CD4-positive, alpha-beta memory T cell (primary cell): ENCODE measurements at places on chromosomes 1 and 21. TPM values are rescaled to one million over a fixed set of nuclear protein-coding genes. Genes with fewer than 3 reads are reported as not detected.

- DNase-seq, result no peak
These were observed 46.2 kb downstream of the YARS1 start for GRCh38 chr1:32770741-32771548.

GRCh38 chr1:59833022-59833421 is 18.3 kb downstream of the HOOK1 start:
- no peak for DNase-seq

DNA sequence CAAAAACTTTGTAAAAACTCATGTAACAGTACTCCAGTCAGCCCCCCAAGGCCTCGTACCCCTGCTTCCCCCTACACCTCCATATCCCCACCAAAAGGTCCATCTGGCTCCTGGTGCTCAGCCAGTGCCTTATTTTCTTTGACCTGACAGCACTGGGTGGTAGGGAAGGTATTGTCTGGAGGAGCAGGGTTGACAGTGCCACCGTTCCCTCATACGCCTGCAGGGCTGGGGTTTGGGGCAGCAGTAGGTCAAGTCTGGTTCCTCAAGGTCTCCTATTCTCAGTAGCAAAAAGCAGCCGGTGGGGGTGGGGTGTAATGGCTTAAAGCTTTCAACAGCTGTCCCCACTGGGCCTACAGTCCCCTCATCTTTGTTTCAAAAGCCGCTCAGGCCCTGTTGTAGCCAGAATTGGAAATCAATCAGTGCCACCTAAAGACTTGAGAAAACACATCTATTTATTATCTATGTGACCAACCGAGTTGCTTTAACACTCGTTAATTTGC is 25.3 kb upstream of the TTF2 start:
- DNase-seq, result no peak

- no peak for DNase-seq
These were observed 14.2 kb downstream of the RAP1A start for GRCh38 chr1:111633736-111634247.

DNA sequence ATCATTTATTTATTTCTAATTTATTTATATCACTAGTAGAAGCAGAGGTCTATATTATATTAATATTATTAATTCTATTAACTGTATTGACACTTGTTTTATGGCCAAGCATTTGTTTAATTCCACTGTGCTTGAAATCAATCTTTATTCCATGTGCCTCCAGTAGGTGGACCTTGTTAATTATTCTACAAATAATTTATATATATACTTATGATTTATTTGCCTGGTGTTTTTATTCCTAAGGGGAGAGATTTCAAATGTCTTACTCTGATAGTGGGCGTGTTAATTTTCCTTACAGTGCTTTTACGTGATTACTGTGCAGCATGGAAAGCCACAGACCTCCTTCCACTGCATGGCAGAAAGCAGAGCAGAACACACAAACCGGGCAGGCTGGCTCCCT is 17.5 kb upstream of the OR6N2 start:
- DNase-seq, result no peak

DNA sequence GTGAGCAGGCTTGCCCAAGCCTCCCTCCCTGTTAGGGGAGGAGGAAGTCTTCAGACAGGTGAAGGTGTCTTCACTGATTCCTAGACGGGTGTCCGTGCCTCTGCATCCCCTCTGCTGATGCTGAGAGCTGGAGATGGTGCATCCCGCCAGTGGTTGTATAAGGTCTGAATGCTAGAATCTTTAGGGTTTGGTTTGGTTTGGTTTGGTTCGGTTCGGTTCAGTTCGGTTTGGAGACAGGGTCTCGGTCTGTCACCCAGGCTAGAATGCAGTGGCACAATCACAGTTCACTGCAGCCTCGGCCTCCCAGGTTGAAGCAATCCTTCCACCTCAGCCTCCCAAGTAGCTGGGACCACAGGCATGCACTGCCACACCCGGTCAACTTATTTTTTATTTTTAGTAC is 153.6 kb downstream of the PGBD5 start:
- no peak for DNase-seq

DNA sequence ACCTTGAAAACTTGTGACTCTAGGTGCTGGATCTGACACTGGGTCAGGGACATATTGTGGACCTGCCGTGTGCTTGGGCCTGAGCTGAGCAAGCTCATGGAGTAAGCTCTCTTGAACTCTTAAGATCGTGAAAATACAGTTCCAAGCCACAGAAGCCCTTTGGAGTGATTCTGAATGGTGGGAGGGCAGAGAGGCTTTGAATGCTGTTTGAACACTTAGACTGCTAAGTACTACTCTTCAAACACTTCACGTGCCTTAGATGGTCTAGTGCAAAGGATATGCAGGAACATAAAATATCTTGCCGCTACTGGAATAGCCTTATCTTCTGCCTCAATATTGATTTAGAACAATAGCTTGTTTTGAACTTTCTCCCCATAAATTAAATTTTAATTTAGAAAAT is 21.6 kb downstream of the ROR1 start:
- no peak for DNase-seq

DNA sequence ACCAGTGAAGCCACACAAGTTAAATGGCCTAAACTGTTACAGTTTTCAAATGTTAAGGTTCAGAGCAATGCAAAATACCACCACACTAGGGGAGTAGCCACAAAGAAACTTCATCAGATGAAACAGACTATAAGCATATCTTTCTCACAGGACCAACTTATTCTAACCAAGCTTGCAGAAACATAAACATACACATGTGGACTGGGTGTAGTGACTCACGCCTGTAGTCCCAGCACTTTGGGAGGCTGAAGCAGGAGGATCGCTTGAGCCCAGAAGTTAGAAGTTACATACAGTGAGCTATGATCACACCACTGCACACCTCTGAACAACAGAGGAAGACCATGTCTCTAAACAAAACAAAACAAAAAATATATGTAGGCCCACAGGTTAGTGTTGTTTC is 17.3 kb downstream of the WDR47 start:
- no peak for DNase-seq

GRCh38 chr1:58833166-58833565 is 49.3 kb upstream of the JUN start:
- no peak for DNase-seq

- no peak for DNase-seq
These were observed 683.2 kb upstream of the BRINP3 start for GRCh38 chr1:191160837-191161236.

GRCh38 chr1:150981805-150982712 is at the start of gene ANXA9:
Gene ANXA9, plus strand, starts transcription at chr1:150982292. Its CDS starts 814 bp downstream, at chr1:150983106.
- no peak for DNase-seq

DNA sequence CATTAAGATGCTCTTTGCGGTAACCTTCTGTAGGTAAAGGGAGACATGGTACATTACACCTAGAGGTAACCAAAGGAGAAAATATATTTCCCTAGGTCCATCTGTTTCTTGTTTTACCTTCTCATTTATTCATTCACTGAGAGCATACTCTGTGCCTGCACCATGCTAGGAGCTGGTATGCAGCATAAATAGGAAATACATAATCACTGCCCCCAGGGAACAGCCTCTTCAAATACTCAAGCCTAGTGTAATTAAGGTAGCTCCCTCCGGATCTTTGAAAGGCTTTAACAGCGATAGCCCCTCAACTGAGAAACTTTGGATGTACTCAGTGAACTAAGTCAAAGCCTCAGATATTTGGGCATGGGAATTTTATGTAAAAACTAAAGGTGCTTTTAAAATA is 123.6 kb downstream of the GABPA start:
- no peak for DNase-seq

GRCh38 chr1:178942285-178943198 is 71.7 kb upstream of the ANGPTL1 start:
- DNase-seq, result no peak

DNA sequence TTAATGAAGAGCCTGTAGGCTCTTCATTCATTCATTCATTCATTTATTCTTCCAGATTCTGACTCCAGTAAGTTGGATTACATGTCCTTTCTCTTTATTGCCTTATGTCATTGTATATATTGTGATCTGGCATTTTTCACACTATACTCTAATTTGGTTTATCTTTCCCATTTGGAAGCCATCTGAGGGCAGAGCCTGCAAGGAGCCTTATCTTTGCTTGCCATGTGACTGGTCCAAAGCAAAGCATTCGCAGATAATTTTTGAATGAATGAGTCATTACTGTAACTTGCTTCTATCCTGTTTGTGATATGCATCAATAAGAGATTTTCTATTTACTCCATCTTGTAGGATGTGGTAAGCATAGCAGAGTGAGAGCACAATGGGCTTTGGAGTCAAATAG is 108.4 kb upstream of the DAB1 start:
- DNase-seq, result no peak

DNA sequence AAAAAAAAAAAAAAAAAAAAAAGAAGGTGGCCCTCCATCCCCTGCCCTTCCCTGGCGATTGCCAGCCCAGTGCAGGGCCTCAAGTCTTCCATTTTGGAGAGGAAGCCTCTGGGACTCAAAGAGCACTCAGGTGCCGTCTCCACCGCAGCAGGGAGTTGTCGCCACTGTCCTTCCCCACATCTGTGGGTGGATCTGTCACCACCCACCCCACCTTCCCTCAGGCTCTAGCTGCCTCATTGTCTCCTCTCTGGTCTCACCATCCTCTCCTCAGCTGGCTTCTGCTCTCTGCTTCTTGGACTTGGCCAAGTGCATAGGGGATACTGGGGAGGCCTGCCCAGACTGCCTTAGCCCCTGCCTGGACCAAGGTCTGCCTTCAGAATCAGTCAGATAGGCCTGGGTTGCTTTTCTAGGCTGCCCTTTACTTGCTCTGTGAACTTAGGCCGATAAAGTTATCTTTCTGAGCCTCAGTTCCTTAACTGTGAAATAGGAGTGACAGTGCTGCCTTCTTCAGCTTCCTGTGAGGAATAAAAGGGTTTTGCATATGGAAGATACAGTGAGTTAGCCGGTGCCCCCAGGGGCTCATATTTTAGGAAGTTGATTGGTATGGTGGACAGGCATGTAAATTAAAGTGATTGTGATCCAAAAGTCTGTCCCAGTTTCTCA is 15.8 kb downstream of the RCC1 start:
- no peak for DNase-seq

DNA sequence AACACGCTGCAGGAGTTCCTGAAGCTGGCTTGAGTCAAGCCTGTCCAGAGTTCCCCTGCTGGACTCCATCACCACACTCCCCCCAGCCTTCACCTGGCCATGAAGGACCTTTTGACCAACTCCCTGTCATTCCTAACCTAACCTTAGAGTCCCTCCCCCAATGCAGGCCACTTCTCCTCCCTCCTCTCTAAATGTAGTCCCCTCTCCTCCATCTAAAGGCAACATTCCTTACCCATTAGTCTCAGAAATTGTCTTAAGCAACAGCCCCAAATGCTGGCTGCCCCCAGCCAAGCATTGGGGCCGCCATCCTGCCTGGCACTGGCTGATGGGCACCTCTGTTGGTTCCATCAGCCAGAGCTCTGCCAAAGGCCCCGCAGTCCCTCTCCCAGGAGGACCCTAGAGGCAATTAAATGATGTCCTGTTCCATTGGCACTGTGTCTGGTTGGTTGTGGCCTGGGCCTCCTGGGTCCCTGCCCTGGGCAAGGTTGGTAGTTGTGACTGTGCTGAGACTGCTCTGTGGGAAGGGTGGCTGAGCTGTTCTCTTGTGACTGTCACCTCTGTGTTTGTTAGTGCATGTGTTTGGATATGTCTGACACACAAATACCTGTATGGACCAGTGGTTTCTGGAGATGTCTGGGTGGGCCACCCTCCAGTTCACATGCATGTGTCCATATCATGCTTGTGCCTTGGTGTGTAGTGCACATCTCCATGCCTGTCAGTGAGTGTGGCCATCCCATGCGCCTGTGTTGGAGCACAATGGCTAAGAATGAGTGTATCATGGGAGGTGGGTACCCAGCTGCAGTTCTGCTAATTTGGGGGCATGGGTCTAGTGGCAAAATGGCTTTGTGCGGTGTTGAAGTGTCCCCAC is 1.4 kb downstream of the SH3BGRL3 start:
- no peak for DNase-seq

DNA sequence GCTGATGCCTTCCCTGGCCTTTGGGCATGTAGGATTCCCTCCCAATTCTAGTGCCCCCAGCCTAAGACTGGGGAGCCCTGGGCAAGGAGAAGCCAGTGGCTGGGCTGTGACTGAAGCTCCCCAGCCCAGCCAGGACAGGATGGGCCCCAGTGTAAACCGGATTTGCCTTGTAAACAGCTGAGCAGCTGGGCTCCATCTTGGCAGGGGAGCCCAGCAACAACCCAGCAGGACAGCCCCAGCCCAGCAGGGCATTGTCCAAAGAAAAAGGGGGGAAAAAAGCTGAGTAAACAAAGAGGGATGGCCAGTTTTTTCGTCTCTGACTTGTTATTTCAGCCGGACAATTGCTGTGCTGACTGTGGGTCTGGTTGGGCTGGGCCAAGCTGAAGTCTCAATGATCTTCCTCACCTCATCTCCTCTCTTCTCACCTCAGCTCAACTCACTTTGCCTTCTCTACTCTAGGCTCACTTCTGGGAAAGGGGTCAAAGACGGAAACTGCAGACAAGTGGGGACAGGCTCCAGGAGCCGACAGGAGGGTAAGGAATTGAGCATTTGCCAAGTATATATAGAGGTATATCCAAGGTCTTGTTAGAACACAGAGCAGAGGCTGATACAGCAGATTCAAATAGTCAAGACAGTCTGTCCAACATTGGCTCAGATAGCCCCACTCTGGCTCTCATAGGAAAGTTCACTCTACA is 97.7 kb downstream of the TMEM53 start:
- DNase-seq, result no peak

DNA sequence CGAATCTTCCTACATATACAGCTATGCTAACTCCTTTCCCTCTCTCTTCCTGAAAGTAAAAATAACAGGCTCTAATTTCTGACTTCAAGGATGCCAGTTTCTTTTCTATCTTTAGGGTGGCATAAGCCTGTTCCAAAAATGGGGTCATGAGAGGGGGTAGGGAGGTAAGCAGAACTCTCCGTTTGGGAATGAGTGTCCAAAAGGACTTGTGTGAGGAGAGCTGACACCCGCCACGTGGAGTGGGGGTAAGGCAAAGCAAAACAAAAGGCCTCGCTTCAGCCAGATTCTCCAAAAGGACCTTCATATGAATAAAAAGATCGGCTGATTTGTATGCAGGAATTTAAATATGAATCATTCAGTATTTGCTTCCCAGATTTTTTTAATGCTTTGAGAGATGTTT is 28.6 kb downstream of the PLPPR4 start:
- no peak for DNase-seq

BCAS2 gene
- 33.9 TPM for total RNA-seq

ACTN2 gene
- not detected for total RNA-seq

CD1E gene
- not detected for total RNA-seq

SLAMF9 gene
- total RNA-seq, result not detected

ITLN1 gene
- not detected for total RNA-seq

MR1 gene
- 33.2 TPM for total RNA-seq

SEC16B gene
- not detected for total RNA-seq

LRRN2 gene
- total RNA-seq, result not detected

SNX7 gene
- total RNA-seq, result 0.83 TPM

ZNF683 gene
- total RNA-seq, result not detected

CELA3B gene
- total RNA-seq, result not detected

KRTAP19-2 gene
- total RNA-seq, result not detected

GRHL3 gene
- total RNA-seq, result not detected

CFHR2 gene
- total RNA-seq, result not detected

CELF3 gene
- total RNA-seq, result not detected
